Endothelial cell (in vitro differentiated cells): ENCODE measurements at places on chromosomes 6 and 20.

DNA sequence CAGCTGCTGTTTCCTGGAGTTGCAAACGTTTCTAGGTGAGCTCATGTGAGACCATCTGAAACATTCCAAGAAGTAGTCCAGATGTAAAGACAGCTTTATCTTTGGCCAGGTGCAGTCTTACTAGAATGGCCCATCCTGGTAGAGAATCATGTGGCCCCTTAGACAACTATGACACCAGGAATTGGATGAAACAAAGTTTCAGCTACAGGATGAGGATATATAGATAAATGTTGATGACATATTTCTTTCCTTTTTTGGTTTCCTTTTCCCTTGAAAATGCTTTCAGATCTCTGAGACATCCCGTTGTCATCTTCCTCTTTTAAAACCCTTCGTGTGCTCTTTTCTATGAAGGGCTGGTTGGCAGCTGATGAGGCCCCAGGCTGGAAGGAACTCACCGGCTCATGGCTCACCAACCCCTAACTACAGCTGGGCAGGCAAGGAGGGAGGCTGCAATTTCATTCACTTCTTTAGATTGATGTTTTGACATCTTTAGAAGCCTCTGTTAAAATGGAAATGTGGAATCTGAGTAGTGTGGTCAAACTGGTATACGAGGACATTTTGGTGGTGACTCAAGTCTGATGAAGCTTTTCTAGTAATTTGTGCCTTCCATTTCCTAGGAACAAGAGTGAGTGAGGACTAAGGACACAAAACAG is 167.9 kb upstream of the TNFAIP3 start:
- no peak for DNase-seq

DNA sequence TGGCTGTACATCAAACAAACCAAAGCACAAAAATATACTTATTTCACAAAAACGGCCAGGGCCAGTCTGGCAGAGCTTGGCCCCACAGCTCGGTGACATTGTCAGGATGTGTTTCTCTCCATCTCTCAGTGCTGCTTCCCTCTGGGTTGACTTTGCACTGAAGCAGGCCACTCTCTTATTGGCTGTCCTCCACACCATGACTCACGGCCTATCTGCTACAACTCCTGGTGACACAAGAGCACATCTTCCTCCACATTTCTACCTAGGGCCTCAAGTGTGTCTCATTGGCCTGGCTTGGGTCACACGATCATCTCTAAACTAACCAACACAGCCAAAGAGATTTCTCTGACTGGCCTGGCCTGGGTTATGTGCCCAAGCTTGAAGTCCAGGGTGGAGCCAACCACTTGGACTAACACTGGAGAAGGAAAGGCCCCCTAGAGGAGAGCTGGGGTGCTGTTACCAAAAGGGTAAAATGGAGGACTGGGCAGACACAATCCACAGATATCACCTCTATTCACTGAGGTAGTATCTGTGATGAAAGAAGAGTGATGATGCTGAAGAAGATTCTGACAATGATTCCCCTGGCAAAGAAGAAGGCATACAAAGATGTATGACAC is 159.8 kb upstream of the TSHZ2 start:
- no peak for DNase-seq

DNA sequence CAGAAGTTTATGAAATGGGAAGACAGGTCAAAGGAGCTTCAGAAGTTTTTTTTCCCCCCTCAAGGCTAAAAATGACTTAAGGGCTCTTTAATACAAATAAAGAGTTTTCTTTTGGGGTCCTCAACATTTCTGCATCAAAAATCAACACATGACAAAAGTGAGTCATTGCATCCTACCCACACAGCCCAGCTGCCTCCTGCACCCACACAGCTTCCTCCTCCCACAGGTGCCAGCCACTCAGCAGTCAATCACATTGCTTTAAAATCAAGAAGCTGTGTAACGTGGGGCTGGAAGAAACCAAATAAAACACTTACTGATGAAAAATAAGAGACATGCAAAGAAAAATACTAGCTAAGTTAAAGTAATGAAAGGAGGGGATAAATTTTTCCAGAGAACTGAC is 68.5 kb downstream of the MAP3K5 start:
- no peak for DNase-seq

DNA sequence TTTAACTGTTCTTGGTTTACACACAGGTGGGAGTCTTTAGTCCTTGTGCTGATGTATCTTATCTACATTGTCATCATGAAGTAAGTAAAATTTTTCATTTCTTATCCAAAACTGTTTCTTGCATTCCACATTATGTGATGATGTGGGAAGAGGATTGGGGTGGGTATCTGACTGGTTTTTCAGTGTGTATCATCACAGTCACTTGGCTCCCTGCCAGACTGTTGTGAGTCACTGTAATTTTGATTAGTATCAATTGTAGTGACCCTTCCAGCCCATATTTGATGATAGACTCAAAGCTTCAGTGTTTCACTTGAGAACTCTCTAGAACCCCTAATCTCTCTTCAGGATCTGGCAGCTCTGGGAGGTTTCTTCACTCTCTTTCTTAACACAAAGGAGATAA is 84.5 kb upstream of the RIN2 start:
- no peak for DNase-seq

DNA sequence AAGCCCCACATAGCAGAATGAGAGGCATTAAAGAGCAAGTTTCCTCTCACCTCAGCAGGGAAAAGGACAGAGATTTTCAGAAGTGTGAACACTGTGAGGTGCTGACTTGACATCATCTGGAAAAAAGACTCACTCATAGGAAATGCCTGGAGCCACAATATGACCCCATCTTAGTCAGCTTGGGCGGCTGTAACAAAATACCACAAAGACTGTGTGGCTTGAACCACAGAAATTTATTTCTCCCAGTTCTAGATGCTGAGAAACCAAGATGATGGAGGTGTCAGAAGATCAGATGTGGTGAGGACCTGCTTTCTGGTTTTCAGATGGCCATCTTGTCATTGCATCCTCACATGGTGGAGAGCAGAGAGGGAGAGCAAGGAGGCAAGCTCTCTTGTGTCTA is 253.1 kb downstream of the ADGB start:
- no peak for DNase-seq

DNA sequence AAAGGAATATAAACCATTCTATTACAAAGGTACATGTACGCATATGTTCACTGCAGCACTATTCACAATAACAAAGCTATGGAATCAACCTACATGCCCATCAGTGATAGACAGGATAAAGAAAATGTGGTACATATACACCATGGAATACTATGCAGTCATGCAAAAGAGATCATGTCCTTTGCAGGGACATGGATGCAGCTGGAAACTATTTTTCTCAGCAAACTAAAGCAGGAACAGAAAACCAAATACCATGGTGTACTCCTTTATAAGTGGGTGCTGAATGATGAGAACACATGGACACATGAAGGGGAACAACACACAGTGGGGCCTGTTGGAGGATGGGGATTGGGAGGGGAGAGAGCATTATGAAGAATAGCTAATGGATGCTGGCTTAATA is 104.6 kb upstream of the CENPW start:
- no peak for DNase-seq

GRCh38 chr6:47967843-47968242 is 143.2 kb downstream of the PTCHD4 start:
- no peak for DNase-seq

DNA sequence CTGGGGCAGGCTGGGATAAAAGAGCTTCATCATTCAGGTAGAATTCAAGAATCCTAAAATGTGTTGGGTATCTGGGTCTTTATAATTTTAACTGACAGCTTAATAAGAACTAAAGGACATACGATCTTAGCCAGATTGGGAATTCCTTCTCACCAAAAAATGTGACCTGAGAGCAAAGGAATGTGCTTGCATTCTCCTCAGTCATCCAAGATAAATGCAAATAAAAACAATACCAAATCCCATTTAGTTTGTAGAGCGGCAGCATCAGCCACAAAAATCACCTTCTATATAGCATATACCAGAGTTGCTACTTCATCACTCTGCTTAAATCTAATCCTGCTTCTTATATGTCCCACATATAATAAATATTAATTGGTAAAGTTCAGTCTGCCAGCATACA is 16.9 kb downstream of the USP49 start:
- no peak for DNase-seq

- DNase-seq = no peak
Measured at GRCh38 chr6:116572162-116572561, 858 bp downstream of the RWDD1 start.

DNA sequence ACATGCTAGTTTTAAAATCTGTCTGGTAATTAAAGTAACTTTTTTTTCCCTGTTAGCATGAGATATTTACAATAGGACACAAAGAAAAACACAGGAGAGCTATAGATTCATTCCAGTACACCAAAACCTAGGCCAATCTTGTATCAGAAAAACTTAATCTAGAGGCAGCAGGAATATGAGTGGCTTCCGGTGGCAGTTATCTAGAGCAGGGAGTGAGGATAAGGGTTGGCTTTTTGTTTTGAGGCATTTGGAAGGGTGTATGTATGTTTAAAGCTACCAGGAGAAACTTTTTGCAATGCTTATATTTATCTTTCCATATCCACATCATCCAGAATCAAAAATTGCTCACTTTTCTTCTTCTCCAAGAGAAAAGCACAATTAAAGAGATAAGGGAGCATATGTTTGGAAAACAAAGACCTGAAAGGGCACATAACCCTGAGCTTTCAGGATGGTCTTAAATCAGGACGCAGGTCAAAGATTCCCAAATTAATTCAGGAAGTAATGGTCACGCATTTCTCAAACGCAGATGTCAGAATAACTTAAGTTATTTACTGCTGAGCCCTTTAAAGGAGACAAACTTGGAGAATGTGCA is 13.1 kb downstream of the TFAP2A start:
- DNase-seq = no peak

- no peak for DNase-seq
Measured at GRCh38 chr6:132910759-132911158, 96.4 kb downstream of the RPS12 start.

GRCh38 chr6:31776989-31777666 is at the start of gene VWA7:
TSS of gene VWA7 (minus strand) at chr6:31777328. CDS start at chr6:31776779, 549 bp downstream.
- DNase-seq = no peak

GRCh38 chr6:98832284-98833056 is 1.9 kb upstream of the POU3F2 start:
- DNase-seq = peak; percentile 27

- no peak for DNase-seq
Measured at GRCh38 chr20:60430516-60431001, 472.3 kb downstream of the CDH26 start.

DNA sequence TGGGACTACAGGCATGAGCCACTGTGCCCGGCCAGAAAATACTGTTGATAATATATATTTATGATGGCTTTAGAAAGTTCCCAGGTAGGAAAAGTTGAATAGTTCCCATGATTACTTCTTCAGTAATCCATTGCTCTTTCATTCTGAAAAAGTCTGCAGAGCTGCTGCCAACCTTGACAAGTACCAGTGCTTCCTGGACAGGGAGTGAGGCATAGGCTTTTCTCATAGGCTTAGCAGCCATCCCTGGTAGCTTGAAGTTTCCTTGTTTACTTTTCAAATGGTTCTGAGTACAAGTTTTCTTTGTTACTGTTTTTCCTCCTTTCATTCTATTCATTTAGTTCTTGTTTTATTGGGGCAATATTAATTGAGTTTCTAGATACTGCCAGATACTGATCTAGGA is 7.8 kb downstream of the RWDD1 start:
- DNase-seq = no peak

- DNase-seq = no peak
Measured at GRCh38 chr20:4483486-4483885, 238.2 kb upstream of the PRND start.
